ENCODE measurements at places on chromosomes 2 and 18. TPM values are rescaled to one million over a fixed set of nuclear protein-coding genes. Genes with fewer than 3 reads are reported as not detected.

- DNase-seq = no peak
Measured at GRCh38 chr2:127208313-127208712, 11.8 kb downstream of the CYP27C1 start.

Gene HS6ST1
- 13.8 TPM for total RNA-seq

DNA sequence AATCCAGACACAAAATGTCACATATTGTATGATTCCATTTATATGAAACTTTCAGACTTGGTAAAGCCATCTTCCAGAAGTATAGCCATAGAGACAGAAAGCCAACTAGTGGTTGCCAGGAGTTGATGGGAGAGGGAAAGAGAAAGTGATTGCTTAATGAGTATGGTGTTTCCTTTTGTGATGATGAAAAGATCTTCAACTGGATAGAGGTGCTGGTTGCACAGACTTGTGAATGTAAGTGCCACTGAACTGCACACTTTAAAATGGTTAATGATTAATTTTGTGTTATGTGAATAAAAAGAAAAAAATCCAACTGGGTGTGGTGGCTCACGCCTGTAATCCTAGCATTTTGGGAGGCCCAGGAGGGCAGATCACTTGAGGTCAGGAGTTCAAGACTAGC is 135.3 kb upstream of the SLC1A4 start:
- no peak for DNase-seq

DNA sequence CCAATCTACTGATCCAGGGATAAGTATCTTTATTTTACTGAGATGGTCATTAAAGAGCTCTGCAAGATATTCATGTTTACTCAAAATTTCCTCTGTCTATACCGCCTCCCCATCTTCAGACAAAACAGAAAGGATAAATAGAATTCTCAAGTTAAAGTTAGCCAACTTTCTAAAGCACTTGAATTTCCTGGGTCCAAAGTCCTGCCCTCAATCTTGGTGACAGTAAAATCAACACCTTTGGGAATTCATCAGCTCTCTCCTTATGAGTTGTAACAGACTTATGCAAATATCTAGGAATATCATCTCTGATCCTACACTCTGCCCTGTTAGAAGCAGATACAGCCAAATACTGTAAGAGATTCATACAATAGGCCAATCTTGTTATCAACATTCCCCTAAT is 122.5 kb upstream of the HAAO start:
- no peak for DNase-seq

GRCh38 chr2:236782938-236783337 is 213.3 kb downstream of the ACKR3 start:
- DNase-seq = no peak

DNA sequence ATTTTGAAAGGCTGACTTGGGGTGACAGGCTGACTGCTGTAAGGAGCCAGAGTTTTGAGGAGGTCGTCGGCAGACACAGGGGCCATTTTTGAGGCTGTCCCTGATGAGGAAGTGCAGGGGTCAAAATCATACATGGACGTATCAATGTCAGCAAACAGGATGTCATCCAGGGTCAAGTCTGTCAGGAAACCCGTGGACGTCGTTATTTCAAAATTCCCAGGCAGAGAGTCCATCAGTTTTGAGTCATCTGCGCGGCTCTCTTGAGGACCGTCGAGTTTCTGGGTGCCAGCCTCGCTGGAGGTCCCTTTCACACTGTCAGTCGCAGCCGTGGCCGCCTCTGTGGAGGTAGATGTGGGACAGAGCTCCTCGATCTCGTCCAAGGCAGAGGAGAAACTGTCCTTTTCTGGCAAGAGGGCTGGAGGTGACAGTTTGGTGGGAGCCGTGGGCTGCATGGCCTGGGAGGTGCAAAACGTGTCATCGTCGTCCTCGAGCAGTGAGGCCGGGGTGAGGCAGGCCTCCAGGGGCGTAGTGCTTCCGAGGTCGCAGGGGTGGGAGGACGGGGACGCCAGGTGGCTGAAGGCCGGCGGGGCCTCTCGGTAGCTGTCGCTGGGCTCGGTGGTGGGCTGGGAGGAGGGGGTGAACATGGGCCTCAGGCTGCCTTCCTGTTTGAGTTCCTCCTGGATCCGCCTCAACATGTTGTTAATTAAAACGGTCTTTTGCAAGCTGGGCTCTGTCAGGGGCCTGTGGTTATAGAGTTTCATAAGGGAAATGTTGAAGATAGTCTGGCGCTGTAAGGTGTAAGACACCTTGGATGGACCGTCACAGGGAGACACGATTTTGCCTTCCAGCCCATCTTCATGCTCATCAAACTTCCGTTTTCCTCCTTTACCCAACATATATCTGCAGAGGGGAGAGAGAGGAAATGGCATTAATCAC is 17.5 kb downstream of the SERTAD2 start:
- DNase-seq = no peak

Gene REG1A
- total RNA-seq = not detected

Gene RGPD3
- total RNA-seq = not detected

DNA sequence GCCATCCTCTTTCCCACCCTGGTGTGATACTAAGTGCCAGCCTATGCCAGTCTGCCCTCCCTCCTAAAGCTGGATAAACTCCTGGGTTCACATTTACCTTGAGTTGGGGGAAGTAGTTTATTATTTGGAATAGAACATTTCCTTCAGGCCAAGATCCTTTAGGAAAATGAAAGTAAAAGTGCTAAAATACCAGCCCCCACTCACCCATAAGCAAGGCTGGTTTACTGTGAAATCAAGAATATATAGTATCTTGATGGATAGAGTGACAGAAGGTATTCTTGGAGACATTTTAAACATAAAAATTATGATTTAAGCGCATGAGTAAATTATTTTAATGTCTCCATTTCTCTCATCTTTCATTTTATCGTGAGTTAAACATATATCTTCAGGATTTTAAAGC is 27.1 kb downstream of the ZNF532 start:
- no peak for DNase-seq

DNA sequence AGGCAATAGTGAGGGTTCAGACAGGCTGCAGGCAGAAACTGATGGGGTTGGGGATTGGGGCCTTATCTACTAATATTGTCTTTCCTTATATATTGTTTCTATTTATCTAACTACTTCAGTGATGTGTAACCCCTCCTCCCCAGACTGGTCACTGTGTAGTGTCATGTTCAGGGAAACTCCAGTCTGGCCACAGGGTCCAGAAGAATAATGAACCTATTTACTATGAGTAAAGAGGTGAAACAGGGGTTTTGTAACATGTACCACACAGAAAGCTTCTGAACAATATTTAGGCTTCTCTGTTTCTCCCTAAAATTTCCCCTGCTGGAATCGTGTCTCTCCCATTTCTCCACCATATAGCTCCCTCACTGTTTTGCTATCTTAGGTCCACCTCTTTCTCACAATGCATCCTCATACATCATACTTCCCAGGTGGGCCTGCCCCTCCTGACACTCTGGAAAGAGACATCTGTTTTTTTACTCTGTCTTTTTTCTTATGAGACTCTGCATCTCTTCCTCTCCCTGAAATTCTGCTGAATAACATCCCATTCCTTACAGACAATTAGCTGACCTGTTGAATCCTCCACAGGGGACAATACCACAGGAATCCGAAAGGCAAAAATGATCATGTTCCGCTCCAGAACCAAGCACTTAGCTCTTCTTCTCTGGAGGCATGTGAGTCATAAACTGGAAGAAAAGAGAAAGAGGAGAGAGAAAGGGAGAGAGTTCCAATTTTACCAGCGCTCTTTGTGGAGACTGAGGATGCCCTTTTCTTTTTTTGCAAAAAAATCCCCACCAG is 154.8 kb downstream of the ZEB2 start:
- DNase-seq = no peak

- no peak for DNase-seq
Measured at GRCh38 chr2:182300608-182301007, 126.2 kb downstream of the PDE1A start.
